Suppressor macrophage (primary cell): ENCODE measurements at places on chromosomes 5 and 9.

DNA sequence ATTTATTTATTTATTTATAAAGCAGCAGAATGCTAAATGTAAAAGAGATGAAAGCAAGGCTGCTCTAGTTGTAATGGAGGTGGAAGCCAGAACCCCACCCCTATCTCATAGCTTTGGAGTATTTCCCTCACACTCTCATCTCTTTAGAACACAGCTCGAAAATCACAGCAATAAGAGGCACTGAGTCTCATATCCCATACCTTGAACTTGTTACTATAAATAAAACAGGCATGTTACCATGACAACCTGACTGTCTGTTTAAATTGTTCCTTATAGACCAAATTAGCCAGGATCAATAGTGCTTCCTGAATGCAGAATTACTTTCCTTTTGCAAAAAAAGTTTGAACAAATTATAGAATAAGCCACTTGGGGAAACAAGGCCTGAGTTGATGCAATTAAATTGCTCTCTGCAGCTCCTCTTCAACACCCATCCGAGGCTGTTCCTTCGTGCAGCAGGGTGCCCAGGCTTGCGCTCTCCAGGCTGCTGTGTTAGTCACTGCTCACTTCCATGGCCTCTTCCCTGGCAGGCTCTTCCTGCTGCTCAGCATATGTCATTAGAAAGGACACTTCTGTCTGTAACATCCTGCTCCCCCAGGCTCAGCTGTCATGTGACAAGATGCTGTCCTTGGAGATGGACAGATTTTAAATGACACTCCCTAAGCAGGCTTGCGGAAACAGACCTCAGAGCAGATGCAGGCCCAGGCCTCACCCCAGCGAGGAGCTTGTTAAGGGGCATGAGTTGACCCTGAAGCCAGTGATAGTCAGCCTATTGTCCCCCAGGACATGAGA, 120.2 kb downstream of the CARTPT start:
- no peak for DNase-seq

DNA sequence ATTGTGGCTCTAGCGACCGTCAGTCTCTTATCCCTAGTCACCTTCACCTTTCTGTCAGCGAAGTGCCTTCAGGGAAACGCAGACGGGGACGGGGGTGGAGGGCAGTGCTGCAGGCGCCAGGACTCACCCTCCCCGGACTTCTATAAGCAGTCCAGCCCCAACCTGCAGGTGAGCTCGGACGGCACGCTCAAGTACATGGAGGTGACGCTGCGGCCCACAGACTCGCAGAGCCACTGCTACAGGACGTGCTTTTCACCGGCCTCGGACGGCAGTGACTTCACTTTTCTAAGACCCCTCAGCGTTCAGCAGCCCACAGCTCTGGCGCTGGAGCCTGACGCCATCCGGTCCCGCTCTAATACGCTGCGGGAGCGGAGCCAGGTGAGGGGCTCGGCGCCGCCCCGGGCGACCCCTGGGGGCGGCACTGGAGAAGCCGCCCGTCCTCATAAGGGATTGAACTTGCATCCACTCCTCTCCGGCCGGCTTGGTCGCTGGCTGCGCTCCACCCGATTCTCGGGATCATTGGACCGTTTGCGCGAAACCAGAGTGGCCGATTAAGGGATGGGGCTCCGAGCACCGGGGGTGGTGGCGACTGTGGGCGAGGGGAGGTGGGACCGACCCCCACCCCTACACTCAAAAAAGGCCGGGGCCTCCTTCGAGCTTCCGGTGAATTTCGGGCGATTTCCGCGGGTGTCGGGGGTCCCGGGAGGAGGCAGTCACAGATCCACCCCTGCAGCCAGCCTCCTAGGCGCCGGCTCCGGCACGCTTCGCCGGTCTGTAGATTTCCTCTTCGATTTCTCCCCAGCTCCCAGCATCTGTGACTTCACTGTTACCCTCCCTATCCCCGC, 2.7 kb downstream of the PCDHGC5 start:
- DNase-seq, result no peak

GRCh38 chr5:119031905-119032304, 39.0 kb upstream of the DMXL1 start:
- DNase-seq, result peak; percentile 91

GRCh38 chr9:96107436-96107835, 194.5 kb downstream of the HSD17B3 start:
- no peak for DNase-seq

DNA sequence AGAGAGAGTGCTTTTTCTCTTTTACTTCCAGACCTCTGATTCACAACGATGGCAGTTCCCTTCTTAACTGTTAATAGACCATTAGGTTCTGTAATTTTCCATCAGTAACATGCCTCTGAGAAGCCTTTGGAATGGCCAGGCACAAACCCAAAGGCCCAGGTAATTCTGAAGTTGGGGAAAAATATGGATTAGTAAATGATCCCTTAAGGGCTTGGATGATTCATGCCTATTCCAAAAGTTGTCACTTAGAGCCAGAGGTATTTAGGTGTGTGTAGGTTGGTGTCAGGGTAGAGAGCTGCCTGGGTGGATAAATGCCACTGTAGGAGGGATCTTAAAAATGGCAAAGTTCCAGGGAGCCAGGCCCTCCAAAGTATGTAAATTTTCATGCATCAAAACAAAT, 228.8 kb downstream of the PLK2 start:
- no peak for DNase-seq

- DNase-seq, result no peak
These were observed 24.4 kb upstream of the SYNPO start for GRCh38 chr5:150616024-150616470.

- DNase-seq, result no peak
These were observed 320.4 kb upstream of the EFNA5 start for GRCh38 chr5:107990881-107991810.
